ENCODE measurements at places on chromosomes 7 and 10. TPM values are rescaled to one million over a fixed set of nuclear protein-coding genes. Genes with fewer than 3 reads are reported as not detected.

DNA sequence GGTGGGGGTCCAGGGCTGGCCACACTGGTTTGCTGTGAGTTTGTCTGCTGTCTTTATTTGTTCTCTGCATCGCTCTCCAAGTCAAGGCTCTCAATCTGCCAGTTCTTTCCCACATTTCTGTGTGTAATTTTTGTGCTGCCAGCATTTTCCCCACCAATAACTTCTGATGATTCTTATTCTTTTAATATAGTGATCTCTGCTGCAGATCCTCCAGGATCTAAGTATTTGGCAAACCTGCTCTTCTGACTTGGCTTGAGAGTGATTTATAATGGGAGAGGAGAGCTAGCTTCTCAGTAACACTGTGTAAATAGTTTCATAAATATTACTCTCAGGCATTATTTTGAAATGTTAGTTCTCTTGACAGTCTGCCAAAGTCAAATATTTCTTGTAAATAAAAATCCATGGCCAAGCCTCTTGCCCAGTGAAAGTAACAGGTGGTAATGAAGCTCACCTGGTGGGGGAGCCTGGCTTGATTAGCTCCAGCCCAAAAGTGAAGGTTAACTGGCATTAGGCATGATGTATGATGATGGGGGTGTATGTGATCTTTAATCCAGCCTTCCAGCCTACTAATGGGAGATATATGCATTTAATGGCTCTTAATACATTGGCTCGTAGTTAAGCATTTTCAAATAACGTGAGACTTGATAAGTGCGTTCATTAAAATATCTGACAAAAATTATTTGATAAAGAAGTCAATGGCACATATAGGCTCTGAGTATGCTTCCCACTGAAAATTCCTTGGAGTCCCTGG, 1055.9 kb downstream of the KCNMA1 start:
- no peak for DNase-seq

DNA sequence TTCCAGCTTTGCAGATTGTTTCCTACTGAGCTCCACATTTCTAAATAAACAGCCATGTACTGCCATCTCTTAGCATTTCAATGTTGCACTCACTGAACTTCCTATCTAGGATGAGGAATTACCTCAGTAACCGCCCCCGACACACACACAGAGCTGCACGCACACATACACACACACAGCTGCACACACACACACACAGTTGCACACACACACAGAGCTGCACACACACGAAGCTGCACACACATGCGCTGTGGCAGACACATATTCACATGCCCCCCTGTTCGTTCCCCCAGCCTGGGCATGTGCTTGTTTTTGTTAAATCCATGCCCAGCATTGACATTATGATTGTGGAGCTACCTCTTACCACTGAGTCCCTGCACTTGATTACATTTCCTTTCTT, 39.6 kb upstream of the CNPY1 start:
- DNase-seq: no peak

DNA sequence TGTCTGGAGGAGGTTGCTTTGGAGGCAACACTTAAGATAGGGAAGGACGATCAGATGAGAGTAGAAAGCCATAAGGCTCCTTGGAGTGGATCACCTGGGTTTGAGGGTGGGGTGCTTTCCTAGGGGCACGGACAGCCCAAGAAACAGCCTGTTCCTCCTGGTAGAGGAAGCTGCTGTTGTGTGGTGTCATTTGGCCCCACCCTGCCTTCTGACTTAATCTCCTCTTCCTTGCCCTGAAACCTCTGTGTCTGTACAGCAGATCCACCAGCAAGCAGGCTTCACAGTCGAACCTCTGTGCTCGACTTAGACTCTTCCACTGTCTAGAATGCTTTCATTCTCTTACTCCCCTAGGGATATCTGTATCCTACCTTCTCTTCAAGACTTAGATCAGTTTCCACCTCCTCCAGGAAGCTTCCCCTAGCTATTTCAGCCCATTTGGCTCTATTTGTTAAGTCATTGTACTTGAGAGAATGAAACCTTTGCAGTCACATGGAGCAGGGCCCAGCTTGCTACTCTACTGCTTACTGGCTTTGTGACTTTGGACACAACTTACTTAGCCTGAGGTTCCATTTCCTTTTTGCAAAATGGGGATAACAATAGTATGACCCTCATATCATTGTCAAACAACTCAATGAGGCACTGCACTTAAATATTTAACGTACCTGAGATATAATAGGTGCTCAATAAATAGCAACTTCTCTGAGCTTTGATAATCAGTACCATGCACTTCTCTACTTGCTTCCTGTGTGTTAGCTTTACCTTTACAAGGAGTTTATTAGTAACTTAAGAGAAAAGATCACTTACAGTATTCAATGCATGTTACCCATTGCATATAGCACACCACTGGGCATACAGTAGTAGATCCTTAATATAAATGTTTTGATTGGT, 5.0 kb downstream of the MXI1 start:
- DNase-seq: peak; percentile 67

- no peak for DNase-seq
These were observed 7.4 kb downstream of the ZNF488 start for GRCh38 chr10:47376522-47377220.

DNA sequence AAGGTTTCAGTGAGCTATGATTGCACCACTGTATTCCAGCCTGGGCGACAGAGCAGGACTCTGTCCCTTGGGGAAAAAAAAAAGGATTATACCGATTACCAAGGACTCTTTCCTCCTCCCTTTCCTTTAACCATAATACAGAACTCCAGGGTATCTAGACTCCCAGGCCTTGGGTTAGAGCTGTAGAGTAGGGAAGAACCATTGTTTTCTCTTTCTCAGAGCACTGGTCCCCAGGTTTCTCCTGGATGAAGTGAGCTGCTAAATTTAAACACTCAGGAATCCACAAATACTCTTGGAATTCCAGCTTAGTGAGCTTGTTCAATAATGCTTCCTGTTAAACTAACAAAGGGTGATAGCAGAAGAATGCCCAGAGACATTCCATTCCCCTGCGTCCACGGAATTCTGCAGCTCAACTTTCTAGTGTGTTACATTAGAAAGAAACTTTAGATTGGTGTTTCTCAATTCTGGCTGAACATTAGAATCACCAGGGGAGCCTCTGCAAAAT, 14.6 kb upstream of the RPEL1 start:
- DNase-seq: no peak

DNA sequence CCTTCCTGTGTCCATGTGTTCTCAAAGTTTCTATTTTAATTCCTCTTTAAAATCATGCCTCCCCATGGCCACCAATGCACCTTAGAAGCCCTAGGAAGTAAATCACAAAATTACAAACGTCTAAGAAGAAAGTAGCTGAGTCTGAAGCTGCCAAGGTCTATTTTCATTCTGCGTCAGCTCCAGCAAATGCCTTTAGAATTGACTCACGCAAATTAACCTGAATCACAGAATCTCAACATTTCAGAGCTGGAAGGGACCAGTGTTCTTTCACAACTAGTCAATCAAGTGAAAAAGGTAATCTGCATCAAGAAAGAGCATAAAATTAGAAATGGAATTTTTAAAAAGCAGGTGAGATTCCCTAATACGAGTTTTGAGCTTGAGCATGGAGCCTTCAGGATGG, 1017.6 kb downstream of the SORCS3 start:
- DNase-seq: no peak

DNA sequence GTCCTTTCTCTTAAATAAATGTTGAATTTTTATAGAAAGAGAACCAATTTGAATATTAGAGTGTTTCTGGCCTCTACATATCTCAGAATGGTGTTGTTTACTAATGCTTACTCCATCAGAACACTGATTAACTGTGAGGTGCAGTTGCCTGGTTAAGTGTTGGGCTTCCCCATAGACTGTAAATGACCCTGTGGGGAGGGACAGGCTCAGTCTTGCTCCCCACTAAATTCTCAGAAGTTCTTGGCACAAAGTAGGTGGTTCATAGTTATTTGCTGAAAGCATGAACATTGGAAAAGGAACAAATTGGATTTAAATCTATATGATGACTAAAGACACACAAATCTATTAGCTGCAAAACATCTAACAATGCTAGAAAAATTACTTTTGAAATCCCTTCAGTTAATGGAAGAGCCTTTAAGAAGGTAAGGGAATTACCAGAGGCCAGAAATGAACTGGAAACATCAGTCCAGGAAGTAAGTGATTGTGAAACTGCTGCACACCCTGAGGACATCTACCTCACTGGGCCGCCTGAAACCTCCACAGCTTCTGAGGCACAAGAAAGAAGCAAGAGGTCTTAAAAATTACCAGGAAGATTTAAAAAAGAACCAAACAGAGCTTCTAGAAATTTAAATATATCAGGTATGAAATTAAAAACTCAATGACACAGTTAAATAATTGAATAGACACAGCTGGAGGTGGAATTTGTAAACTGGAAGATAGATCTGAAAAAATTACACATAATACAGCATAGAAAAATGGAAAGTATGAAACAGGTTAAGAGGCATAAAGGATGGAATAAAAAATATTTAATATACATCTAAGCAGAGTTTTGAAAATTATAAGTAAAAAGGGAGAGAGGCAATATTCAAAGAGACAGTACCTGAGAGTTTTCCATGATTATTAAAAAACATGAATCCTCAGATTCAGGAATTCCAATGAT, 17.8 kb upstream of the COMTD1 start:
- no peak for DNase-seq

DNA sequence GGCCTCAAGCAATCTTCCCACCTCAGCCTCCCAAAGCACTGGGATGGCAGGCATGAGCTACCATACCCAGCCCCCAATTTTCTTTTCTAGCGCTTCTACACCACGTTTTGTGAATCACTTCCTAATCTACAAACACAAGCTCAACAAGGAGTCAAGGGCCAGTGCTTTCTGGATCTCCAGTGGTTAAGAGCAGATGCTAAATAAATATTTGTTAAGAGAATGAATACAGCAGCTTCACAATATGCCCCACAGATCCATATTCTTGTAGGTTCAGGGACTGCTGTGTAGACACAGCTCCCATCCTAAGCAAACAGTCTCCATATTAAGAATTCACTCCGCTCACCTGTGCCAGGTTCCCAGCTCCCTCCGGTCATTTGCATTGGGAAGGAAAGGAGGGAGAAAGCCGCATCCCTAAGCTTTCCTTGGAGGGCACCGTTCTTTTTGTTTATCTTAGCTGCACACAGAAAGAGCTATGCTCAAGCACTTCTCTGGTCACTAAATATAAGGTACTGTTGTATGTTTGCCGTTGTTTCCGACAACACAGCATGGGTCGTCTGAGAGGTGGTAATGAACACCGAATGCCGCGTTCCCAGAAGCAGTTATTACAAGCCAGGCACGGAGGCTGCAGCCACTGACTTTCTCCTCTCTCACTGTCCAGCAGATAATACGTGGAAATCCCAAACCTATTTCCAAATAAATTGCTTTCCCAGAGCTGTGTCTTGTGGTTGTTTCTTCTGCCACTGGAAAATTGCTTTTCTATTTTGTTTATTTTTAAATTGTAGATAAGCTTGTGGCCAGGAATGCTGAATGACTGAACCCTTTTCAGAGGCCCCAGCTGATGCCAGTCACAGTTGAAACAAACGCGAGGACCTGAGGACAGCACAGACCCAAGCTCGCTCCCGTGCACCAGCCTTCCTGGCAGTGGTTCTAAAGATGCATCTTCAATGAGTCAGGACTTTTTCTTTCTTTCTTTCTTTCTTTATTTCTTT, 217.1 kb downstream of the PRPF18 start:
- DNase-seq: no peak

- no peak for DNase-seq
These were observed 74.2 kb downstream of the ARMC3 start for GRCh38 chr10:23001901-23002516.

- DNase-seq: peak; percentile 66
These were observed 132.7 kb downstream of the NEURL1 start for GRCh38 chr10:103626178-103626577.

- DNase-seq: no peak
These were observed 366.6 kb upstream of the PFKP start for GRCh38 chr10:2700626-2701305.

GRCh38 chr10:26455567-26456315, 17.6 kb downstream of the APBB1IP start:
- DNase-seq: no peak

DNA sequence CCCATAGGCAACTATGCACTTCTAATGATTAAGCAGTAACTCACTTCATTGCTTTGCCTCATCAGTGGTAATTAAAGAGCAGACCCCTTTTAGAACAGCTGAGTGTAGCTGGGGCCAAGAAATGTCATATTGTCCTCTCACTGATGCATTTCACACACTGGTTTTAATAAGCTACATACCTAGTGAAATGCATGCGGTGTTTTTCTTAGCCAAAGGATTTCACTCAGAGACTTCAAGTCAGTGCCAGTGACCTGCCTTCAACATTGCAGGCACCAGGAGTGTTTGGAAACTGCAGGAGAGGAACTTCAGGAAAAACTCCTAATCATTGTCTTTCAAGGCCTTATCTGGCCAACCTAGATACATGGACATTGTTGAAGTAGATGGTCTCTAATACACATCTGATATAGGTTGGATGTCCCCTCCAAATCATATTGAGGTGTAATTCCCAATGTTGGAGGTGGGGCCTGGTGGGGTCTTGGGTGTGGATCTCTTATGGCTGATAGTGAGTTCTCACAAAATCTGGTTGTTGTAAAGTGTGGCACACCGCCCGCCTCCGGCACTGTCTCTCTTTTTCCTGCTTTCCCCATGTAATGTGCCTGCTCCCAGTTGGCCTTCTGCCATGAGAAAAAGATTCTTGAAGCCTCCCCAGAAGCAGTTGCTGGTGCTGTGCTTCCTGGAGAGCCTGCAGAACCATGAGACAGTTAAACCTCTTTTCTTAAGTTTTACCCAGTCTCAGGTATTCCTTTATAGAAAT, 252.7 kb upstream of the PLXDC2 start:
- DNase-seq: no peak

DNA sequence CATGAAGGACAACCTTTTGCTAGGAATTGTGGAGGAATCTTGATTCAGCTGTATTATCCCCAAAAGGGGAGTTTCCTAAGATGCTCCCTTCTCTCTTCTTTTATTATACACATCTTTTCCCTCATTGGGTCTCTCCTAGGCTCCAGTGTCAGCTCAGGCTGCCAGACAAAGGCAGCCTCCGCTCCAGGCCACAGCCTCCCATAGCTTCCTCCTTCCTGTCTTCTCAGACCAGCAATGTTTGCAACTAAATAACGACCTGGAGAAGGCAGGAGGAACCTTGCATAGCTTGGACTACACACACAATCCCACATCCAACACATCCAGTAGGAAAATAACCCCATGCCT, 12.3 kb downstream of the SFXN3 start:
- DNase-seq: no peak

- no peak for DNase-seq
These were observed 324.5 kb downstream of the PHF14 start for GRCh38 chr7:11298220-11298619.

- DNase-seq: no peak
These were observed 66.8 kb upstream of the CCNJ start for GRCh38 chr10:95976362-95977229.

GRCh38 chr7:69742237-69742636, 144.0 kb downstream of the AUTS2 start:
- no peak for DNase-seq

Gene OPALIN
- not detected for total RNA-seq

Gene AGAP3
- 115 TPM for total RNA-seq

Gene OR9A2
- not detected for total RNA-seq

Gene ASB10
- total RNA-seq: not detected

Gene OR2F1
- not detected for total RNA-seq

Gene CCZ1B
- 74.4 TPM for total RNA-seq

Gene SNX8
- 26.5 TPM for total RNA-seq

Gene BMPER
- 14.0 TPM for total RNA-seq

Gene ANLN
- total RNA-seq: 3.8 TPM
